ENCODE measurements at places on chromosomes 1 and 21.

- no peak for DNase-seq
Measured at GRCh38 chr1:66769512-66770229, 17.4 kb downstream of the DYNLT5 start.

DNA sequence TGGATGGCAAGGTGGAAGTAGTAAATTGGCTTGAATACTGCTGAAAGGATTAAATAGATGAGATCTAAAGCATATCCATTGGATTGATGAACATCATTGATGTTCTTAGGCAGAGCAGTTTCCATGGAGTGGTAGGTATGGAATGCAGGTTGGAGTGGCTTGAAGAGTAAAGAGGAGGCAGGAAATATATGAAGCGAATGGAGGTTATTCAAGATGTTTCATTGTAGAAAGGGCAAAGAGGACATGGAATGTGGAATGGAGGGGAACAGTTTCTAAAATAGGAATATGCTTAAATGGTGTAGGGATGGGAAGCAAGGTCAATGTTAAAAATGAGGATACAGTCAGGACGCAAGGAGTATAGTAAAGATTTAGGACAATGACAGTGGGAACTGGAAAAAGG is 6.1 kb downstream of the OSBPL9 start:
- no peak for DNase-seq

- DNase-seq = no peak
Measured at GRCh38 chr1:99675994-99676393, 30.1 kb downstream of the PALMD start.

DNA sequence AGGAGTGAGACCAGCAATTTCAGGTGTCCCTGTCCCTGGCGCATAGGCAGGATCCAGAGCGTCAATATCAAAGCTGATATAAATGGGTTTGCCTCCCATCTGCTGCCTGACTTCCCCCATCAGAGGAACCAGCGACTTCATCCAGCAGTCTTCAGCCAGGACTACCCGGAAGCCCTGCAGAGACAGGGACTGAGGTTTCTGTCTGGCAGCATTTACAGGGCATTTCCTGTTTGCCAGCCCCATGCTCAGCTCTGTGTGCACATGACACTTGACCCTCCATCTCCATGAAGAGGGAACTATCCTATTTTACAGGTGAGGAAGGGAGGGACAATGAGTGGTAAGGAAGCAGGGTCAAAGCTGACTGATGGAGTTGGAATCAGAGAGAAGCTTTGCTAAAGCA is 7.2 kb downstream of the AGMAT start:
- DNase-seq = no peak

DNA sequence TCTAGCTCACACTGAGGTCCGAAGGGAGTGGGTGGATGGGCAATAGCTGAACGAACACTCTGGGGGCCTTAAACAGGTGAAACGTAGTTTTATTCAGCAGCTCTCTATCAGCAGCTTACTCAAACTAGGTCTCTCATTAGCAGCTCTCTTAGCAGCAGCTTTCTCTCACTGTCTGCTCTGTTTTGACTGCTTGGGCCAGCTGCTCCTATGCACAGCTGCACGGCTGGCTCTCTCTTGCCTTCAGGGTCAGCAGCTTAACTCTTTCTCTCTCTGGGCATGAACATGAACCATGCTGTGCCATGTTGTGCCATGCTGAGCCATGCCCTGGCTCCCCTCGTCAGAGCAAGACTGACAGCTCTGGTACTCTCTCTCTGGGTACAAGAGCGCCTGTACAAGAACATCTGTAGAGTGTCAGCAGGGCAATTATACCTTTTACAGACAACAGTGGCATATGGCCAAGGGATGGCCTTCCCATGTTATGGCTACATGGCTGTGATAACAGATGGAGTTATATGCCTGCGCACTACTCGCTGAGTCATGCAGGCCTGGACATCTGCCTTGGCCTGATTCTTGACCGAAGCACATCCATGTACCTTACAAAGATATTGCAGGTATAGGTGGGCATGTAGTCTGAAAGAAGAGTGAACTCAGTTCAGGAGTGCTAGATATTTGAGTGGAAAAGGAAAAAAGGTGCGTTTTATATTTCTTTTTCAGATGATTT is 152.4 kb downstream of the LEPR start:
- DNase-seq = no peak

DNA sequence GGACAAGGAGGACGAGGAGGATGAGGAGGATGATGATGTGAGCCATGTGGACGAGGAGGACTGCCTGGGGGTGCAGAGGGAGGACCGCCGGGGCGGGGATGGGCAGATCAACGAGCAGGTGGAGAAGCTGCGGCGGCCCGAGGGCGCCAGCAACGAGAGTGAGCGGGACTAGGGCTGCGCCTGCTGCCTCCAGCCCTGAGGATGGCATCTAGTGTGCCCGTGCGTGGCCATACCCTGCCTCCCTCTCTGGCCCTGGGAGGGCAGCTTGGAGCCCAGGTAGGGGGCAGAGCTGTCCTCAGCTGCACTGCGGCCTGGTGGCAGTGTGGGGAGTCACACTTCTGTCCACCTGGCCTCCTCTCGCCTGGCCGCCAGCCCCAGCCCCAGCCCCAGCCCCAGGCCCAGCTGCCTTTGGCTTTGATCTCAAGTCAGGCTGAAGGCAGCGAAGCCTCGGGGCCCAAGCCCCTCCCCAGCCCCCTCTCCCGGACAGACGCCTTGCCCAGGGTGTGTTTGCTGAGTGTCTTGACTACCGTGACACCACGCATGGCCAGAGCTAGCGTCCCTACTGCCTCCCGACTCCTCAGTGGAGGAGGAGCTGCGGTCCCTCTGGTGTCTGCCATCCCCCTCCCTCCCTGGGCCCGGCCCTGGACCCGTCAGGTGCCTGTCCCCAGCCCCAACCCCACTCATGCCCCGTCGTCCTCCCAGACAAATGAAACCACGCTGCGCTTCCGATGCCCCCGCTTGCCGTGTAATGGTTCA is 155.2 kb downstream of the PEX14 start:
- DNase-seq = no peak

GRCh38 chr1:92123868-92124267 is 43.7 kb downstream of the BTBD8 start:
- DNase-seq = no peak

DNA sequence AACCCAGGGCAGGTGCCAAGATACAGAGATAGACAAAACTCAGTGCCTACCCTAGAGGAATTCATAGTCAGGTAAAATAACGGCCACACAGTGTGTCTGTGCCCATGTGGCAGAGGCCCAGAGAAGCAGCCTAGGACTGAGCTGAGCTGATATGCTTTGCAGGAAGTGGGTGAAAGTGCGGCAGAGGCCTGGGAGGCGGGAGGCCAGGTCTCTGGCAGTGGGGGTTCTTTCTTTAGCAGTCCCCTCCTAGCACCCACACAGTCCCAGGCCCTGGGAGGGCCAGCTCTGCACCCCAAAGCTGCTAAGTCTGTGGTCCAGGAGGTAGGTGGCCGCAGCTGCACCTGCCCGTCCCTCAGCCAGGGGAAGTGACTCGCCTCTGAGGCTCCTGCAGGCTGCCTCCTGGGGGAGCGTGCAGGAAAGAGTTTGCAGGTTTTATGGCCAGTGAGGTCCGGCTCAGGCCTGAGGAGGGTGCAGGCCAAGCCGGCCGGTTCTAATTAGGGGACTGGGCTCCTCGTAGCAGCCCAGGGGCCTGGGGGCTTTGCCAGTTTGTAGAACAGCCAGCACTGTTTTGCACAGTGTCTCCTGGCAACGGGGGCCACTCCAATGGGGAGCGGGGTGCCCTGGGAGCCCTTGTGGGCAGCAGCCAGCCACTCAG is 107.9 kb downstream of the SPSB1 start:
- DNase-seq = no peak

GRCh38 chr21:46035809-46036695 is 54.5 kb downstream of the COL6A1 start:
- no peak for DNase-seq

DNA sequence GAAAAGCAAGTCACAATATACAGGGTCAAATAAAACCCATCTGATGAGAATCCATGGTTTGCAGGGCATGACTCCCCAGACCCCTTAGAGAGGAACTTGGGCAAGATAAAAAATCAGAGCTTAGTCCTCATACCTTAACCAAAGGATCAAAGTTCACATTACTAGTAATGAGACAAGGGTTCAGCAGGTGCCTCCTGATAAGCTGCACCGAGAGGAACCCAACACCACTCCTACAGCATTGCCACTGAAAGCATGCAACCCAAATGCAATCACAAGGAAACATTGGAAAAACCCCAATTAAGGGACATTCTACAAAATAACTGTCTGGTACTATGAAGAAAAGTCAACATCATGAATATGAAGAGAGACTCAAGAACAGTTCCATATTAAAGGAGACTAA is 29.7 kb downstream of the CCDC185 start:
- DNase-seq = no peak

DNA sequence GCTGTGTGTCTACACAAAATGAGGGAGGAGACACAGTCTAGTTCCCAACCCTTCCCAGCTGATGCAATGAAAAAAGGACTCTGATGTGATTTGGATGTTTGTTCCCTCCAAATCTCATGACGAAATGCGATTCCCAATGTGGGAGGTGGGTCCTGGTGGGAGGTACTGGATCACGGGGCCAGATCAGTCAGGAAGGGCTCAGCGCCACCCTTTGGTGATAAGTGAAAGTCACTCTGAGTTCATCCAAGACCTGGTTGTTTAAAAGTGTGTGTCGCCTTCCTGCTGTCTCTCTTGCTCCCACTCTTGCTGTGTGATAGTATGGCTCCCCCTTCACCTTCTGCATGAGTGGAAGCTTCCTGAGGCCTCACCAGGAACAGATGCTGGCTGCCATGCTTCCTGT is 63.2 kb downstream of the GNG4 start:
- DNase-seq = no peak

DNA sequence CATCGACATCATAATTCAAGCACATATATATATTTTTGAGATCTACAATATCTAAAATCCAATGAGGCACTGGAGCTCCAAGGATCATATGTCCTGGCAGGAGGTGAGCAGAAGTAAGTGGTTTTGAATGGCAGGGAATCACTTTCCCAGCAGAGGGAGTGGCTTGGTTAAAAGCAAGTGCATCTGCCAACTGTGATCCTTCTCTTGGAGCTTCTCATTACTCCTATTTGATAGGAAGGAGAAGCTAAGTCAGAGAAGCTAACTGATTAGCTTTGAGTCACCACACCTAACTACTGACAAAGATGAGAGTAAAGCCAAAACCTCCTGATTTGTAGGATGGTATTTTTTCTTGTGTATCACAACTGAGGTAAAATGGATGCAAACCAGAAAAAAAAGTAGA is 55.0 kb downstream of the ALG14 start:
- DNase-seq = no peak

GRCh38 chr1:46517010-46517600 is 27.5 kb downstream of the DMBX1 start:
- DNase-seq = no peak

- DNase-seq = no peak
Measured at GRCh38 chr1:89878256-89878655, 57.4 kb downstream of the LRRC8D start.

- no peak for DNase-seq
Measured at GRCh38 chr1:182784556-182785171, 4.9 kb upstream of the NPL start.

DNA sequence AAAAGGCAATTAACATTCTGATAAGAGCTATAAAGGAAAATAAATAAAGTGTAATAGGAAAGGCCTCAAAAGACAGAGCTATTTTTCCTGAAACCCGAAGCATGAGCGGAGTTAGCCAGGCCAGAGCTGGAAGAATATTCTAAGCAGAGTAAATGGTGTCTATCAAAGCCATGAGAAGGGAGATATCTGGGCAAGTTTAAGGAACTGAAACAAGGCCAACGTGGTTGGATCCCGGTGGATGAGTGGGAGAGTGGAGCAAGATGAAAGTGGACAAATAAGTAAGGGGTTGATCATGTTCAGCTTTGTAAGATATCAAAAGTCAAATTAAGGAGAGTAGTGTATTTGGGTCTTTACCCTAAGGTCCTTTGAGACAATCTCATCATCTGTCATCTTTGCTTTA is 234.0 kb downstream of the TM2D1 start:
- DNase-seq = no peak

GRCh38 chr21:45285266-45285931 is 2.3 kb downstream of the POFUT2 start:
- DNase-seq = no peak

GRCh38 chr1:108592030-108592759 is 32.3 kb downstream of the EEIG2 start:
- no peak for DNase-seq

GRCh38 chr1:14630986-14631385 is 32.5 kb downstream of the KAZN start:
- no peak for DNase-seq

DNA sequence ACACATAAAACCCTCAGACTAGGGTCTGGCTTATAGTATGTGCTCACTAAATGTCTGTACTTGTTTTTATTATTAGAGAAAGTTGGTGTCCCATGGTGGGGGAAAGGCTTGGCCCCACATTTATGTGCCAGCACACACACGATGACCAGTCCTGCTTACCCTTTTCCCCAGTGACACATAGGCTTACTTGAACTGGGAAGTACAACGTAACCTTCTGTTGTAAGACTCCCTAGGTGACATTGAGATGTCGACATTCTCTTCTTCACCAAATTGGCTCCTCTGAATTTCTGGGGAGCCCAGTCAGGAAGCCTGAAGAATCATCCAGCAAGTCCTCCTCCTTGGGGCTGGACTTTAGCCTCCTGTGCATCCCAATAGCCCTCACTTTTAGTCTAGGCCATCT is 1.7 kb upstream of the MECR start:
- no peak for DNase-seq

DNA sequence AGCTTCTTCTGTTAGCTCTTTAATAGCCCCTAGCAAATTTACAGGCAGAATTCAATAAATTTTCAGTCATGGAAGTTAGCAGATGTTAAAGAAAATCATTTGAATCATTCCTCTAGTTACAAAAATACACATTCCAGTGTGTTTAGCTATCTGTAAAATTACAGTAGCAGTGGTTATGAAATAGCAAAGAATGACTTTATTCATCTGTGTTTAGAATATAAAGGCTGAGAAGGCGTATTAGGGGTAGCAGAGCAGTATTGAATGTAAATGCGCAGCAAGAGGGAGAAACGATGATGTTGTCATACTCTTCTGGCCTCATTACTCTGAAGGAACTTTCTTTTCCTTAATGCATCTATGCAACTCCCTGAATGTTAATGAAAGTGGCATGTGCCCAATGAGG is 106.2 kb upstream of the CYYR1 start:
- DNase-seq = no peak

DNA sequence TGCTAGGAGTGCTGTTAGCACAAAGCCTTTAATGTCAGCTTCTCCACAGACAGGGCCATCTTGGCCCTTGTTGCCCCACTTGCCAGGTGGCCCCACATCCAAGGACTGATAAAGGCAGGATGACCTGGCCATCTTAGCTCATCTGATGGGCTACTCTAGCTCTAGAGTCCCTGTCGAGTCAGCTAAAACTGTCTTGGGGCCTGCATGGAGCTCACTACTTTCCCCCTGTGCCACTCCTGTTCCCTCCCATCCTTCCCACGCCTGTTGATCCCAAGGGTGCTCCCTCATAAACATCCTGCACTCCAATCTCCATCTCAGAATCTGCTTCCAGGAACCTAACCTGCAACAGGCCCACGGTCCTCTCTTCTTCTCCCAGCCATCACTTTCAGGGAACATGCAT is 652 bp upstream of the GPX7 start:
- no peak for DNase-seq

- DNase-seq = no peak
Measured at GRCh38 chr1:12344596-12345349, 114.9 kb downstream of the VPS13D start.
